Type B pancreatic cell (in vitro differentiated cells): ENCODE measurements at places on chromosomes 5 and 9. TPM values are rescaled to one million over a fixed set of nuclear protein-coding genes. Genes with fewer than 3 reads are reported as not detected.

The SCGB3A2 gene
- total RNA-seq: 1.4 TPM in 1 of 2 replicates, not detected in the other

The EIF4EBP3 gene
- total RNA-seq: 4.8 and 8.4 TPM in 2 replicates

The F2R gene
- 8.5 and 20.1 TPM in 2 replicates for total RNA-seq

The C9orf72 gene
- 15.1 and 18.7 TPM in 2 replicates for total RNA-seq

The ABLIM3 gene
- 7.8 and 8.0 TPM in 2 replicates for total RNA-seq

The FGFR4 gene
- total RNA-seq: 33.0 and 34.1 TPM in 2 replicates
